ENCODE measurements at places on chromosomes 1 and 21.
A peak's percentile ranks its signal among the peaks of the same experiment; 100 is the strongest.

DNA sequence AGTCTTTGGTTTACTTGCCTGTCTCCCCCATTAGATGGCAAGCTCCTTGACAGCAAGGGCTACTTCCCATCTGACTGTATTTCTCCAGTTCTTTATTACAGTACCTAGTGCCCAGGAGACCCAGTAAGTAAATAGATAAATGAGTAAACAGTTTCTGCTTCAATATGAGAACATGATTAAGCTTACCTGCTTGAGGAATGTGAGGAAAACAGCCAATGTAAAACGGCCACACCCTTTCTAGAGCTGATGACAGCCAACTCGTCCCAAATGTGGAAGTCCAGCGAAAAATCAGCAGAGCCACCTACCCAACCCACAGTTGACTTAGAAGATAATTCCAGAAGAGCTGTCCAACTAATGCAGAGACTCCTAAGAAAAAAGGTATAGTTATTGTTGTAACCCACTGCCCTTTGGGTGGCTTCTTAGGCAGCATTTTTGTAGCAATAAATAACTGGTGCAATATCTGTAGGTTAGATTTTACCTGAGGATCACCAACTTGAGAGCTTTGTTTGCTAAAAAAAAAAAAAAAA lies 6.5 kb upstream of the DR1 start:
- ATAC-seq, result no peak

- no peak for ATAC-seq
Observed at GRCh38 chr1:66492424-66492823, 41.5 kb upstream of the SGIP1 start.

GRCh38 chr1:17265950-17266349 lies 17.1 kb downstream of the PADI3 start:
- no peak for ATAC-seq

GRCh38 chr1:153698923-153699714 lies 20.6 kb downstream of the NPR1 start:
- ATAC-seq, result no peak

DNA sequence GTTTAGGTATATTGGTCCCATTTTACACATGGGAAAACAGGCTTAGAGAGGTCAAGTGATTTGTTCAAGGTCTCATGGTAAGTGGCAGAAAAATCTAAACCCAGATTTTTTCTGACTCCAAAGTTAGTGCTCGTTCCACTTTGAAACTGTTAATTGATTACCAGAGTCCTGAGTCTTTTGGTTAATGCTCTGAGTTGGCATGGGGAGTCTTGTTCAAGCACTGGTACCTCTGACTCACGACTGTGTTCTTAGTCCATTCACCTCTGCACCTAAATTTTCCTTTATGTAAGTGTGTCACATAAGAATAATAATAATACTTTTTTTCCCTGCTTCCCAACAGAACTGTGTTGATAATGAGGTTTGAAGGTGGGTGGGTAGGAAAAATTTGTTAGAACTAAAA lies 59.3 kb downstream of the VANGL2 start:
- peak; percentile 80 for ATAC-seq

DNA sequence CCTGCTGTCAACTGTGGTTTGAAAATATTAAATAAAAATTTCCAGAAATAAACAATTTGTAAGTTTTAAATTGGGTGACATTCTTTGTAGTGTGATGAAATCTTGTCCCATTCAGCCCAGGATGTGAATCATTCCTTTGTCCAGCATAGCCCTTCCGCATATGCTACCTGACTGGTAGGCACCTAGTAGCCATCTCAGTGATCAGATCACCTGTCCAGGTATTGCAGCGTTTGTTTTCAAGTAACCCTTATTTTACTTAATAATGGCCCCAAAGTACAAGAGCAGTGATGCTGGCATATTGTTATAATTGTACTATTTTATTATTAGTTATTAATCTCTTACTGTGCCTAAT lies 351.6 kb upstream of the B3GALT2 start:
- ATAC-seq, result peak; percentile 20

DNA sequence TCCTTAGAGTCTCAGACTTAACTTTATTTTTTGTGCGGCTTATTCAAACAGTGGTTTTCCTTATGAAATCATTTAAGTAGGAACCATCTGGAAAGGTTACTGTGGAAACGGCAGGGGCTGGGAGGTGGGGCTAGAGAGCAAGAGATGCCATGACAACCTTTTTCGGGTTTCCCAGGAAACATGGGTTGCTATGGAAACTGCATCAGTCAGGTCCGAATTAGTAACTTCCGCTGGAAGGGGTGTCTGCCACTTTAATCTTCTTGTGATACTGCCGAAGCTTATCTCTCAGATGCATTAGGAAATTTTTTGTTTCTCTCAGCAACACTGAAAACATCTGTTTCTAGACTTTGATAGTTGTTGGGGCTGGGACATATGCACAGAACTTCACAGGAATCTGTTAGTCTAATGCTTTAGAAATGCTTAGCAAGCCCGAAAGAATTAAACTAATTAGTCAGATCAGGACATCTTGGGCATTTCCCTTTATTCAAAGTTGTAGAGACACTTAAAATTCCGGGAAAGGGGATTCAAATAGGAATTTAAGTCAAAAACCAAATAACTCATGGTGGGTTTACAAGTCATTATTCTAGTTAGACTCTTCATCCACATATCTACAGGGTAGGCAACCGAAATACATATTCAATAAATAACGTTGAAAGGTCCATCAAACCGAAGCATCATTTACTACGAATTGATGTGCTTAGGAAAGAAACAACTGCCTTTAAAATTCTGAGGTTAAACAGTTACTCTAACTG lies 2.6 kb downstream of the KCNA3 start:
- peak; percentile 60 for ATAC-seq

DNA sequence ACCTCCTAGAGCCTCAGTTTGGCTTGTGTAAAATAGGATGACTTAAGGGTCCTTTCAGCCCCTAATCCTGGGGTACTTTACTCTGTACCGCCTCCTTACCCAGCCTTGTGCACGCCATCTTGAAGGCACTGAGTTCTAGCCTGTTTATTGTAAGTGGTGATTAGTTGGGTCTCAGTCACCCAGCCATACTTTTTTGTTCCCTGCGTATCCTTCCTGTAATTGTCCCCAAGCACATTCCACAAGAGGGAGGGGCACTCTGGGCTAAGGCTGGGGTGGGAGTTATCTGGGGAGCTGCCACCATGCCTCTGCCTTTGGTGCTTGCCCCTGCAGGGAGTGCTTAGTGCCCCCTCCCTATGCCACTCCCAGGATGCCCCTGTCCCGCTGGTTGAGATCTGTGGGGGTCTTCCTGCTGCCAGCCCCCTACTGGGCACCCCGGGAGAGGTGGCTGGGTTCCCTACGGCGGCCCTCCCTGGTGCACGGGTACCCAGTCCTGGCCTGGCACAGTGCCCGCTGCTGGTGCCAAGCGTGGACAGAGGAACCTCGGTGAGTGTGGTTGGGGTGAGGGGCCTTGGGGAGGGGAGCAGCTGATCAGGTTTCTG lies 856 bp downstream of the FDPS start:
- no peak for ATAC-seq

- ATAC-seq, result no peak
Observed at GRCh38 chr1:3627515-3628253, 2.9 kb downstream of the TPRG1L start.

All from activated T-helper 17 cell treated with anti-CD3 and anti-CD28 coated beads, Interleukin-2, amount 50 U/mL, for 72 hours (primary cell).